Smooth muscle cell of bladder (primary cell): ENCODE measurements at places on chromosomes 2 and 18. TPM values are rescaled to one million over a fixed set of nuclear protein-coding genes. Genes with fewer than 3 reads are reported as not detected.

The CNGA3 gene
- under 0.01 TPM in 1 of 2 replicates, not detected in the other for total RNA-seq

The FAM98A gene
- total RNA-seq: 17.8 and 24.0 TPM in 2 replicates

The AQP12A gene
- total RNA-seq: not detected in 2 replicates

The TMEM163 gene
- total RNA-seq: not detected in 2 replicates

The HOXD8 gene
- total RNA-seq: 1.1 and 1.6 TPM in 2 replicates

The FAM117B gene
- total RNA-seq: 5.4 and 10.5 TPM in 2 replicates
